Neuronal stem cell (in vitro differentiated cells): ENCODE measurements at places on chromosomes 6 and 20.

- DNase-seq, result no peak
- H3K27ac ChIP-seq, result no peak overlapping the region
- H3K36me3 ChIP-seq, result peaks cover 20% of the 10 kb centered on the region
- H3K4me1 ChIP-seq, result peaks cover 5% of the 10 kb centered on the region
Observed at GRCh38 chr20:45363611-45364492, 896 bp downstream of the SYS1 start.

- no peak overlapping the region for H3K4me3 ChIP-seq
- no peak for DNase-seq
- no peaks in the 10 kb centered on the region for H3K27me3 ChIP-seq
Observed at GRCh38 chr20:22905658-22906057, 129.5 kb upstream of the SSTR4 start.

DNA sequence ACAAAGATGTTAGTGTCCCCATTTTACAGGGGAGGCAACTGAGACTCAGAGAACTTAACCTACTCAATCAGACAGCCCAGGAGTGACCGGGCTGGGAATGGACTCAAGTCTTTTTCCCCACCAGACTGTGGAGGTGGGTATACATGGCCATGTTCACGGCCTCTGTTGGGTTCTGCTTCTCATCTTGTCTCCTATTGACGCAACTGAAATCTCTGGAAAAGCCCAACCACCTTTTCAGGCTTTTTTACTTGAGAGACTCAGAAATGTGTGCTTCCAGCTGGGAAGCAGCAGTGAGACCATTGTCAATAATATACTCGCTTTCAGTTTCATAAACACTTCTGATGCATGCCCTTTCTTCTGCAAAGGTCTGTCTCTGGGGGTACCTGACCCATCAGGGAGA is 70.7 kb downstream of the SOBP start:
- no peaks in the 10 kb centered on the region for H3K27me3 ChIP-seq
- peaks cover 16% of the 10 kb centered on the region for H3K4me1 ChIP-seq
- H3K27ac ChIP-seq, result no peak overlapping the region

DNA sequence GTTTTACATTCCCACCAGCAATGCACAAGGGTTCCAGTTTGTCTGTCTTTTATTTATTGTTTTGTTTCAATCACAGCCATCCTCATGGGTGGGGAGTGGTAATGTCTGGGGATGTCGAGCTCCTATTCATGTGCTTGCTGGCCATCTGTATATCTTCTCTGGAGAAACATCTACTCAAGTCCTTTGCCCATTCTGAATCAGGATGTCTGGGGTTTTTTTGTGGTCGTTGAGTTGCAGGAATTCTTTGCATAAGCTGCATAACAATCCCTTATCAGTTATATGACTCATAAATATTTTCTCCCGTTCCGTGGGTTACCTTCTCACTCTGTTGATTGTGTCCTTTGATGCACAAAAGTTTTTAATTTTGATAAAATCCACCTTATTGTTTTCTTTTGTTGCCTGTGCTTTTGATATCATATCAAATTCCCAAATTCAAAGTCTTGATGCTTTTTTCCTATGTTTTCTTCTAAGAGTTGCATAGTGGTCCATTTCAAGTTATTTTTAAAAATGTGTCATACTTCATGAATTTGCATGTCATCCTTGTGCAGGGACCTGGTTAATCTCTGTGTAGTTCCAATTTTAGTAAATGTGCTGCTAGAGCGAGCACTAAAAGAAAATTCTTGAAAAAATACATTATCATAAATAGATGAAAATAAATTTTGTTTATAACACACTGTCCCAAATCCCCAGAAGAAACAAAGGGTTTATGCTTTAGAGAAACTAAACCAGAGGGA is 54.9 kb upstream of the PDE10A start:
- no peak for DNase-seq
- H3K4me1 ChIP-seq, result no peaks in the 10 kb centered on the region
- H3K4me3 ChIP-seq, result no peak overlapping the region
- no peaks in the 10 kb centered on the region for H3K36me3 ChIP-seq

- H3K4me1 ChIP-seq, result peaks cover 8% of the 10 kb centered on the region
Observed at GRCh38 chr6:148769304-148769968, 22.6 kb downstream of the UST start.

DNA sequence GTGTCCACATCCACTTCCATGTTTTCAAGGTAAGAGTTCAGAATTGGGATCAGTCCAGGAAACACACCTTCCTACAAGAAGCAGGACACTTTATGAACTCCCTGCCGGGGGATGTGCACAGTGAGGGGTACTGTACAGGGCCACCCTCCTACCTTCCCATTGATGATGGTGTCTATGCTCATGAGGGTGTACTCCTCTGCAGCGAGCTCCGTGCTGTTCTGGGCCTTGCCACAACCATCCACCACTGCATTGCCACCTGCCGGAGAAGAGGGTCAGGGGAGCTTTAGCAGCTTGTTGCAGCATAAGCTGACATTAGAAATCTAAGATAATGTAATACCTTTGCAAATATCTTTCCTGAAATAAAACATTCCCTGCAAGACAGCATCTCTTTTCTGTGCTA is 44.8 kb downstream of the GCLC start:
- H3K27ac ChIP-seq, result no peak overlapping the region
- no peak overlapping the region for H3K4me3 ChIP-seq
- H3K4me1 ChIP-seq, result no peaks in the 10 kb centered on the region
- no peak for DNase-seq
- H3K36me3 ChIP-seq, result peaks cover 47% of the 10 kb centered on the region

GRCh38 chr6:8819446-8819845 is 384.1 kb upstream of the SLC35B3 start:
- no peak for DNase-seq
- H3K36me3 ChIP-seq, result no peaks in the 10 kb centered on the region
- H3K27me3 ChIP-seq, result no peaks in the 10 kb centered on the region
- H3K4me1 ChIP-seq, result peaks cover 4% of the 10 kb centered on the region
- H3K4me3 ChIP-seq, result no peak overlapping the region

DNA sequence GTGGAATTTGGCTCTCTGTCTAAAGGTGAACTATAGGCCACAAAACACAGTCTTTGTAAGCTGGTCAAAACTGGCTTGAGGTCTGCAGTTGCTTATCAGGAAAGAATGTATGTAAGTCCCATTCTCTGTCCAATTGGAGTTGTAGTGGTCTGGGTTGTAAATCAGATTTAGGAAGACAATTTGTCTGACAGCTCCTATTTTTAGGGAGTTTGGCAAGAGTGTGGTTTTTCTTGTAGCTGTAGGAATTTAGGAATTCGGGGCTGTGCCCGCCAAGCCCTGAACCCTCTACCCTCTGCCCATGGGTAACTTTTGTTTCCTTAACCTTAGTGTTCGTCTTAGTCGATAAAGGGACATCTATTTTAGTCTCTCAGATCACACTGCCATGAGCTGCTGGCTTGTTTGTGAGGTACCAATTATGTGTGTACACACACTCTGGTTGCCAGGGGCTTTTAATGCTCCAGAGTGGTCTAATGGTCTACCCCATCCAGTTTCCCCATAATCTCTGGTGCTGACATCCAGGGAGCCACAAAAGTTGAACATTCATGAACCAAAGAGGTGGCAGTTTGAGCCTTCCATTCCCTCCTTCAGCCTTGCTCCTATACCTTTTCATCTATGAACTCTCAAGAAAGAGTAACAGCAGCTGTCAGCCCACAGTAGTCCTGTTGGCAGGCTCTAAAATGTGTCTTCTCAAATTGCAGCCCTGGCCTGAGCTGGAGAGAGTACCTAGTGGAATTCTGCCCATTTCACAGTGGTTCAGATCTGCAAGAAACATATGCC is 93.0 kb downstream of the ANKRD6 start:
- H3K36me3 ChIP-seq, result no peaks in the 10 kb centered on the region
- no peak overlapping the region for H3K27ac ChIP-seq
- DNase-seq, result no peak

- H3K36me3 ChIP-seq, result no peaks in the 10 kb centered on the region
- no peaks in the 10 kb centered on the region for H3K4me1 ChIP-seq
- H3K27ac ChIP-seq, result no peak overlapping the region
- DNase-seq, result no peak
- H3K4me3 ChIP-seq, result no peak overlapping the region
Observed at GRCh38 chr6:46628976-46629375, 23.6 kb downstream of the CYP39A1 start.

DNA sequence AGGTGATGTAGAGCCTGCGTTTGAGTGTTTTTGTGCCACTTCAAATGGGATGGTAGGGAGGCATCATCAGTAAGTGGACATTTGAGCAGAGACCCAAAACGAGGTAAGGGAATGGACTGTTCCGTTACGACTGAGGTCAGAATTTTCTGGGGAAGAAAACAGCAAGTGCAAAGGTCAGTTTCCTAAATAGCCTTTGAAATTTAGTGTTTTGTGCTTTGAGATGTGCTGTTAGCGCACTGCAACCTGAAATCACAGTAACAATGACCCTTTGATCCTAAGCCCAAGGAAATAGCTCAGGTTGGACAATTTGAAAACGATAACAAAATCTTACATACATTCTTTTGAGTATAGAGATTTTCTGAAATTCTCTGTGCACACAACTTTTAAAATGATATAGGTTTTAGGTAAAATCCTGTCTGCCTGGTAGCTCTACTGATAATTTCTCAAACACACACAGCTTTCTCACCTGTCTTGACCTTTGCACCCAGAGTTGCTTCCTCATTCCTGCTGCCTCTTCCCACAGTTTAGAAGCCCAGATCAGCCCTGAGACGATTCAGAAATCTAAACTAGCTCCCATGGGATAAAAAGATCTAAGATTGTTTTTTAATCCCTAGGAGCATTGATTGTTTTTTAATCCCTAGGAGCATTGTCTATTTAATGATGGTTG is 22.1 kb downstream of the DCBLD1 start:
- H3K27ac ChIP-seq, result no peak overlapping the region
- H3K36me3 ChIP-seq, result no peaks in the 10 kb centered on the region
- DNase-seq, result no peak
- H3K27me3 ChIP-seq, result no peaks in the 10 kb centered on the region

DNA sequence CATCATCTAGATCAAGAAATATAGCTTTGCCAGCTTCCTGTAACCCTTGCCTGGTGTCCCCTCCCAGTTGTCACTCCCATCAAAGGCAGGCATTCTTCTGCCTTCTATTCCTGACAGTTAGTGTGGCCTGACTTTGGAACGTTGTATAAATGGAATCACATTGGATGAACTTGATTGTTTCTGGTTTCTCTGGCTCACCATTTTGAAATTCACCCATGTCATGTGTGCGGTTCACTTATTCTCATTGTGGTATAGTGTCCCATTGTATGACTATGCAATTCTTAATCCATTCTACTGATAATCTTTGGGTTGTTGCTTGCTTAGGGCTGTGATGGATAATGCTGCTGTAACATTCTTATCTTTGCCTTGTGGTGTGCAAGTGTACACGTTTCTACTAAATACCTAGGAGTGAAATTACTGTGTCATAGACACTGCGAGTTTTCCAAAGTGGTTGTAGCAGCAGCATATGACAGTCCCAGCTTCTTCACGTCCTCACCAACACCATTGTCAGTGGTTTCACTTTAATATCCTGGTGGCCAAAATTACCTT is 73.2 kb downstream of the VEGFA start:
- no peak overlapping the region for H3K27ac ChIP-seq
- no peaks in the 10 kb centered on the region for H3K36me3 ChIP-seq
- no peaks in the 10 kb centered on the region for H3K27me3 ChIP-seq
- no peak overlapping the region for H3K4me3 ChIP-seq
- no peak for DNase-seq

GRCh38 chr6:106511288-106512047 is 117.8 kb downstream of the RTN4IP1 start:
- H3K27me3 ChIP-seq, result peaks cover 67% of the 10 kb centered on the region
- no peak overlapping the region for H3K4me3 ChIP-seq
- no peaks in the 10 kb centered on the region for H3K36me3 ChIP-seq

- no peak for DNase-seq
- H3K36me3 ChIP-seq, result no peaks in the 10 kb centered on the region
- no peak overlapping the region for H3K4me3 ChIP-seq
Observed at GRCh38 chr20:63243604-63244247, 8.0 kb downstream of the BIRC7 start.

GRCh38 chr20:19937218-19937617 is 79.9 kb upstream of the NAA20 start:
- no peak for DNase-seq
- H3K27me3 ChIP-seq, result no peaks in the 10 kb centered on the region
- H3K4me3 ChIP-seq, result no peak overlapping the region
- H3K4me1 ChIP-seq, result no peaks in the 10 kb centered on the region
- no peak overlapping the region for H3K27ac ChIP-seq
- H3K36me3 ChIP-seq, result no peaks in the 10 kb centered on the region

DNA sequence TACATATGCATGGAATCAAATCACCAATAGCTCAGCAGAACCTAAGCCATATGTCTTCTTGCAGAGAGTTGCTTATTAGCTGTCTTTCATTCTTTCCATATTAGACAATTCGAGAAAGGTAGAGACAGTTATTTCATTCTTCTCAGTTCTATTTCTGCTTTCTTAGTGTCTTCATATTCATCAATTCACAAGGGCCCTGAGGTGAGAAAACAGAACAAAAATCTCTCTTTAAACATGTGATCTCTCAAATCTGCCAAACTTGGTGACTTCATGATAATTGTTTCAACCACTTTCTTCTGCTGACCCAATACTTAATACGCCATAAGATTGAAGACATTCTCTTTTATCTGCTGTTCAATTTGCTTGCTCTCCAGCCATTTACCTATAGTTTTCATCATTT is 229.7 kb upstream of the MARCKS start:
- peaks cover 6% of the 10 kb centered on the region for H3K4me1 ChIP-seq
- H3K36me3 ChIP-seq, result no peaks in the 10 kb centered on the region
- no peak overlapping the region for H3K27ac ChIP-seq
- H3K4me3 ChIP-seq, result no peak overlapping the region

GRCh38 chr20:15918631-15919030 is 654.6 kb downstream of the KIF16B start:
- no peaks in the 10 kb centered on the region for H3K27me3 ChIP-seq
- H3K4me1 ChIP-seq, result no peaks in the 10 kb centered on the region

DNA sequence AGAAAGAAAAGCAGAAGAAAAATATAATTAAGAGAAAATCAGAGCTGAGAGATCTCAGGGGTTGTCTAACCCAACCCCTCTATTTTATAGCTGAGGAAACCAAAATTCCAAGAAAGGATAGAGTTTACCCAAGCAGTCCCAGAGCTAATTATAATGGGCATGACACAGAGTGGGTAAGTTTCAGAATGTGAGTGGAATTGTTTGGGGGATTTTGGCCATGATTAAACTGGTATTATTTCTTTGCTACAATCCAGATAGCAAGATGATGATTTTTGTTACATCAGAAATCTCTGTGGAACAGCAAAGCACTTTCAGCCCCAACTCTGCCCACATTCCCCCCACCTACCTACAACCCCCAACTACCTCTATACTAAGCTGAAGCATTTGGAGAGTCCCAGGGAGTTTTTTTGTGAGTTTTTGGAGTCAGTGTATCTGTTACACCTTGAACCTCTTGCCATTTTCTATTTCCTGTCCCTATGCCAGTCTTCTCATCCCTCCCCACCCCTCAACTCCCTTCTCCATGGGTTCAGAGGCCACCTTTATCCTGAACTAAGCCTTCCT is 24.7 kb downstream of the POFUT1 start:
- no peaks in the 10 kb centered on the region for H3K27me3 ChIP-seq
- no peak overlapping the region for H3K4me3 ChIP-seq
- DNase-seq, result no peak
- H3K36me3 ChIP-seq, result peaks cover 86% of the 10 kb centered on the region

- no peaks in the 10 kb centered on the region for H3K27me3 ChIP-seq
- no peaks in the 10 kb centered on the region for H3K4me1 ChIP-seq
- no peak overlapping the region for H3K4me3 ChIP-seq
- no peak overlapping the region for H3K27ac ChIP-seq
- no peak for DNase-seq
Observed at GRCh38 chr6:68729377-68729903, 94.4 kb downstream of the ADGRB3 start.
